Ovary (tissue), 10 donors: ENCODE measurements at places on chromosomes 3 and 15. TPM values are rescaled to one million over a fixed set of nuclear protein-coding genes. Genes with fewer than 3 reads are reported as not detected.

GRCh38 chr3:149077628-149078027, 8.7 kb downstream of the HLTF start:
- DNase-seq: no peak

- no peak for DNase-seq
Measured at GRCh38 chr3:190562866-190563510, 49.1 kb downstream of the IL1RAP start.

DNA sequence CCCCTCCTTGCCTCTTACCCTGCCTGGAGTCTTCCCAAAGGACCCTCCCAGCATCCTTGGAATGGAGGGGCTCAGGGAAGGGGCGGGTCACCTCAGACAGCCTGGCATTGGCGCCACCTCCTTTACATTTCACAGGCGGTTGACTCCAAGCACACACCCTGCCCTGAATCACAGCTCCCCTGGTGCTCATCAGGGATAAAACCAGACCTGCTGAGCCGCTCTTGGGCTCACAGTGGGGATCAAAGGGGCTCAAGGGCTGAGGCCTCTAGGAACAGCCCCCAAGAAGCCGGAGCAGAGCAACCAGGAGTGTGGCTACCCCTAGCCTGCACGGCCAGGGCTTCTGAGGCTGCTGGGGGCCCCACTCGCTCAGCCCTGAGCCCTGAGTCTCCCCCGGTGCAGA, 16.6 kb downstream of the LINGO1 start:
- DNase-seq: no peak

DNA sequence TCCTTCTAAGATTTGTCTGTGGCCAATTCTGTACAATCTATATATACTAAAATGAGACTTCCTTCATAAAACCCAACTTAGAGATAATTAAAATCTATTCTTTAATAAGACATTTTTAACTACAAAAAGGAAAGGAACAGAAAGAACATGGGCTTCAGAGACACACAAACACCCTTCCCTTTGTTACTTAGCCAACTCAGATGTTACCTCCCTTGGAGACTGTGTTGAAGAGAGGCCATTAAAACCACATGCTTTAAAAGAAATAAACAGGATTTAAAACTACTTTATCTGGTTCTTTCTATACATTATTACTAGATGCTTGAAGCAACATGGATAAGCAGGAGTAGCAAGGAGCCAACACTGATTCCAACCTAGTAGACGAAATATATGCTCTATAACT, 42.0 kb downstream of the LRRFIP2 start:
- no peak for DNase-seq

- DNase-seq: no peak
Measured at GRCh38 chr3:81816473-81817250, 55.2 kb upstream of the GBE1 start.

- DNase-seq: peak; percentile 34
Measured at GRCh38 chr15:70324001-70324974, 226.6 kb upstream of the TLE3 start.

DNA sequence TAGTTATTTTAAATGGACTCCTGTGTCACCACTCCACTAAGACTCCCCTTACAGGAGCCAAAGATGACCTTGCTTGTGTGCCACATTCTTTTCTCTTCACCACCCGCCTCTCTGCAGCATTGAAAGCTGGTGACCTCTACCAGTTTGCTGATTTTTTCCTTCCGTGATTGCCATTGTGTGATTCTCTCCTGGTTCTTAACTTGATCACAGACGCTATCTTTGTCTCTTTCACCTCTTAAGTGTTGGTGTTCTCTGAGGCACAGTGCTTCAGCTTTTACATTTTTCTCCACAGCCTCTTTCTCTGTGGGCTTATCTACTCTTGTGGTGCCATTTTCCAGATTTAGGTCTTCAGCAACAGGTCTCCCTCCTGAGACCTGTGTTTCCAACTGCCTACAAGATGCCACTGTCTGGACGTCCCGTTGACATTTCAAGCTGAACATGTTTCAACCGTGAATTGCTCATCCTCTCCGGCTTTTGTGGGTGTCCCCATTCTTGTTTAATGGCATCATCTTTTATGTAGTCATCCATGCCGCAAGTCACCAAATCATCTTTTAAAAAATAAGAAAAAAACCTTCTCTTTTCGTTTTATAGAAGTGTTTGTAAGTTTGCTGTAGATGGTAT, 26.5 kb downstream of the IQGAP1 start:
- no peak for DNase-seq

Gene WDR72
- 0.04 TPM for polyA plus RNA-seq

Gene HES1
- 35.0 TPM for polyA plus RNA-seq
